Calu3 (cell line): ENCODE measurements at places on chromosomes 3 and 15. TPM values are rescaled to one million over a fixed set of nuclear protein-coding genes. Genes with fewer than 3 reads are reported as not detected.

Gene RPN1
- total RNA-seq = 449 and 474 TPM in 2 replicates

Gene POLQ
- total RNA-seq = 13.7 and 15.5 TPM in 2 replicates

Gene TRAIP
- total RNA-seq = 28.2 and 29.7 TPM in 2 replicates

Gene TP63
- 0.12 TPM in 1 of 2 replicates, not detected in the other for total RNA-seq

Gene RASGRP1
- total RNA-seq = 9.0 and 15.1 TPM in 2 replicates

Gene INAFM2
- 14.3 and 16.6 TPM in 2 replicates for total RNA-seq
